ENCODE measurements at places on chromosomes 11 and 22. TPM values are rescaled to one million over a fixed set of nuclear protein-coding genes. Genes with fewer than 3 reads are reported as not detected.

DNA sequence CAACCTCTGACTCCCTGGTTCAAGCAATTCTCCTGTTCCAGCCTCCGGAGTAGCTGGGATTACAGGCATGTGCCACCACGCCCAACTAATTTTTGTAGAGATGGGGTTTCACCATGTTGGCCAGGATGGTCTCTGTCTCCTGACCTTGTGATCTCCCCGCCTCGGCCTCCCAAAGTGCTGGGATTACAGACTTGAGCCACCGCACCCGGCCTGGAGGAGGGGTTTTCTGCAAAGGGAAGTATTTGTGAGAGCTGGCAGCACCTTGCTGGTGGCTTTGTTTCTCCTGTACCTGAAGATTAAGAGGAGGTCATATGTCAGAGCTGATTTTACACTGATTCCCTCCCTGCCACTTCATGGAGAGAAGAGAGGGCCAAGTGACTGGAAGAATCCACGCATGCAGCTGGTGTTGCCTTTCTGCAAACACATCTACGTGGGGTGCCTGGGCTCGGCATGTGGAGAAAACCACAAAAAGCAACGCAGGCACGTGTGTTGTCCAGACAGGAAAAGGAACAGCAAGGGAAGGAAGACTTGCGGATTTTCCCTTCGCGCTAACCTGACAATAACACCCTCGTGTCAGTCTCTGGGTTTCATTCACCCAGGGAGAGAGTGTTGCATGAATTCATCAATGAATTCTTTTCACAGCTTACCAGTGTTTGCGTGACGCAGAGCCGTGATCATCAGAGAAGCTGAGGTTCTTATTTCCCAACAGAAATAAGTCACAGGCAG lies 61.9 kb downstream of the TSPAN18 start:
- DNase-seq, result no peak
- no peak overlapping the region for H3K4me3 ChIP-seq
- peaks cover 3% of the 10 kb centered on the region for H3K4me1 ChIP-seq

The SPTBN2 gene
- total RNA-seq, result 64.9 TPM

The RBMXL2 gene
- total RNA-seq, result 0.13 TPM

The MAP6 gene
- 7.7 TPM for total RNA-seq

DNA sequence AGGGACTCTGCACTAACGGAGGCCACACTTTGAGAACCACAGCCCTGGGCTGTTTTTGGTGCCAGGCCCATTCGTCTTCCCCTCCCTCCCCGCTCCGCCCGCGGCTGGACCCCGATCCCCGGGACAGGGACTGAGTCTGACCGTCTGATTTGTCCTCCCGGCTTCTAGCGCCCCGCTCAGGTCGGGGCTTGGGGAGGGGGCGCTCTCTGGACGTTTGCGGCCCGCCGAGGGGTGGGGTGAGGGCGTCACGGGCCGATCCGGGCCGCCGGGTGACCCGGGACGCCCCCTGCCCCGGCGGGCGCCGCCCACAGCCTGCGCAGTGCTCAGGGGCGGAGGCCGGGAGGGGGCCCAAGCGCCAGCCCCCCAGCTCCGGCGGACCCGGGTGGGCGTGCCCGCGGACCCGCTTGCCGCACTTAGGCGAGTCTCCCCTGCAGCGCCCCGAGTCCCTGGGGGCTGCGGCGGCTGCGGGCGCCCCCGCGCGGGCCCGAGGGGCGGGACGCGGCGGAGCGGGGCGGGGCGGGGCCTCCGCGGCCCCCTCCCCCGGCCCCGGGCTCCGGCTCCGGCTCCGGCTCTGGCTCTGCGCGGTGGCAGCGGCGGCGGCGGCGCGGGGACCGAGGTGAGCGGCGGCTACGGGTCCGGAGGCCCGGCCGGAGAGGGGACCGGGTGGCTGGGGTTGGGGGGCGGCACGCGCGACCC lies 33.7 kb upstream of the PRR5 start:
- H3K4me1 ChIP-seq, result no peaks in the 10 kb centered on the region
- no peak overlapping the region for H3K27ac ChIP-seq
- no peak overlapping the region for H3K4me3 ChIP-seq
- no peaks in the 10 kb centered on the region for H3K36me3 ChIP-seq

GRCh38 chr11:120660024-120660565 lies 148.5 kb downstream of the GRIK4 start:
- H3K27me3 ChIP-seq, result no peaks in the 10 kb centered on the region
- DNase-seq, result peak; percentile 31
- no peak overlapping the region for H3K27ac ChIP-seq
- H3K4me1 ChIP-seq, result no peaks in the 10 kb centered on the region
- no peak overlapping the region for H3K4me3 ChIP-seq
- no peaks in the 10 kb centered on the region for H3K36me3 ChIP-seq

DNA sequence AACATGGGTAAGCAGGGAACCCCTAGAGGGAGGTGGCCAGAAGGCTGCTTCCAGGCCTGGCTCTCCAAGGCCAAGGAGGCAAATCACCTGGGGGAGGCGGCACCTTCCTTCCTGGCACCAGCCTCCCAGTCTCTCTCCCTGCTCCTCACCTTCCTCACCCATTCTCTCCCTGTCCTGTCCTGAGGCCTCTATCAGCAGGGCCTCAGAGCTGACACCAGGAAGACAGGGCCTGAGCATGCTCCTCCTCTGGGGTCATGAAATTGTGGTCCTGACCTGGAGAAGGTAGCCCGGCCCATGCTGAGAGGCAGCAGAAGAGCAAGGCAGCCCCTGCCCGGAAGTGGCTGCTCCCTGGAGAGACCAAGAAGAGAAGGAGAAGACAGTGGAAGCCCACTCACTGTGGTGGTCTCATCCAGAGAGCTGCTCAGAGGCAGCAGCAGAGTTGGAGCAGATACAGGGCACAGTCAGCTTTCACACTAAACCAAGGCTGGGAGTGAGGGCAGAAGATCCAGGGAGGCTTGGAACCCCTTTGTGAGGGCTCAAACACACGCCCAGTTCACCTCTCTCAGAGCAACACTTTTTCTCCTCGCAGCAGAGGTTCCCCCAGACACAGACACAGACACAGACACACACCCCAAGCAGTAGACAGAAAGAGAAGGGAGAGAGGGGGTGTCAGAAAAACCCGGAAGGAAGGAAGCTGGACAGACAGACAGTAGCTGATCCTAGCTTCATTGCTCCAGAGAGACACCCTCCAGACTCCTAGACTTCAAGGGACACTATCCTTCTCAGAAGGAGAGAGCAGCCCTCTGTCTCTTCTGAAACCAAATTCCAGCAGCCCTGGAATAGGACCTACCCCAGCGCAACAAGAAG lies 1.8 kb downstream of the BCL9L start:
- peak overlapping the region; percentile 92 for H3K4me3 ChIP-seq
- H3K27me3 ChIP-seq, result no peaks in the 10 kb centered on the region
- peak overlapping the region; percentile 96 for H3K27ac ChIP-seq
- peak; percentile 62 for DNase-seq
- H3K36me3 ChIP-seq, result no peaks in the 10 kb centered on the region

DNA sequence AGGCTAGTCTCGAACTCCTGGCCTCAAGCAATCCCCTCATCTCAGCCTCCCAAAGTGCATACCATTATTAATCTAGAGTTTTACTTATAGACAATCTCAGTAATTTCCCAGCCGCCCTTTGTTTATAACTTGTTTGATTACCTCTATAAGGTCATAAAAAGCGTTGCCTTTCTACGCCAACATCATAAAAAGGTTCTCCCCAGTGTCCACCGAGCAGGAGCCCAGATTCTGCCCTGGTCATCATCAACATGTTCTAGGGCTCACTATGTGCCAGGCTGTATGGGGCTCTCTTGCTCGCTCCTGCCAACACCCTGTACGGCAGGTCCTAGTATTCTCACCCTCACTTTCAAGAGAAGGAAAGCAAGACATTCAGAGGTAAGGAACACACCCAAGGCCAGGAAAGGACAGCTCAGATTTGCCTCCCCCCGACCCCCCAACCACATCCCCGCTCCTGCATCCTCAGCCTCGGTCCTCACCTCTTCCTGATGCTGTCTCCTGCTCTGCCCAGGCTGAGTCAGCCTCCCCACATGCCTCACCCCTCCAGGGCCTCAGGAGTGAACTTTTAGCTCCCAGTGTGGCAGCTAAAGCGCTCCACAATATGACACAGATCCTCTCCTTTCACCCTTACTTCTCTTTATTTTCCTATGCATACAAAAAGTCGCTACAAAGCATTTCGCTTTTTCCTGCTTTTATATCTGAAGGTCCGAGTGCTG lies 14.3 kb downstream of the ARFGAP3 start:
- H3K27me3 ChIP-seq, result no peaks in the 10 kb centered on the region
- no peak overlapping the region for H3K27ac ChIP-seq
- H3K36me3 ChIP-seq, result peaks cover 3% of the 10 kb centered on the region
- DNase-seq, result no peak
- no peaks in the 10 kb centered on the region for H3K4me1 ChIP-seq

GRCh38 chr11:12117611-12118010 lies 7.2 kb downstream of the MICAL2 start:
- H3K4me1 ChIP-seq, result no peaks in the 10 kb centered on the region
- H3K36me3 ChIP-seq, result no peaks in the 10 kb centered on the region
- no peak for DNase-seq
- H3K4me3 ChIP-seq, result no peak overlapping the region
- H3K27me3 ChIP-seq, result no peaks in the 10 kb centered on the region

DNA sequence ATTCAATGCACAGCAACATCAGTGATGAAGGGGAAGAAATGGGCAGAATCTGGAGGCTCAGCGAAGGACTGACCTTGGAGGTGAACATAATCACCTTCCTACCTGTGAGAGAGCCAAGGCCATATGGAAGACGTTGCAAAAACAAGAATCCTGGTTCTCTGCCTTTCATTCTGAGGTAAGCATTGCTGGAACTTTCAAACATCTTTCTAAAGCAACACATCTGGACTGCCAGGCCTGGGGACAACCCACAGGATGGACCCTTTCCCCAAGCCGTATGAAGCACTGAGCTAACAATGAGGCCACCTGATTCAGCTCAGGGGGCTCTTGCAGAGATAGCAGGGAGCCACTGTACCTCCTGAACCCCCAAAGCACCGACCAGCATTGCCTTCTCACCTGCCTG lies 70.5 kb downstream of the ETS1 start:
- DNase-seq, result no peak
- no peaks in the 10 kb centered on the region for H3K27me3 ChIP-seq
- no peaks in the 10 kb centered on the region for H3K36me3 ChIP-seq
- no peak overlapping the region for H3K4me3 ChIP-seq
- peak overlapping the region; percentile 19 for H3K27ac ChIP-seq
- H3K4me1 ChIP-seq, result peaks cover 30% of the 10 kb centered on the region

- no peaks in the 10 kb centered on the region for H3K27me3 ChIP-seq
- no peak overlapping the region for H3K27ac ChIP-seq
- peak; percentile 32 for DNase-seq
- no peaks in the 10 kb centered on the region for H3K36me3 ChIP-seq
- H3K4me1 ChIP-seq, result peaks cover 5% of the 10 kb centered on the region
These were observed 11.6 kb downstream of the ASCL2 start for GRCh38 chr11:2258501-2259465.

The SCN3B gene
- total RNA-seq, result 2.8 TPM

The VPREB3 gene
- 1.0 TPM for total RNA-seq

The ATL3 gene
- 78.3 TPM for total RNA-seq

DNA sequence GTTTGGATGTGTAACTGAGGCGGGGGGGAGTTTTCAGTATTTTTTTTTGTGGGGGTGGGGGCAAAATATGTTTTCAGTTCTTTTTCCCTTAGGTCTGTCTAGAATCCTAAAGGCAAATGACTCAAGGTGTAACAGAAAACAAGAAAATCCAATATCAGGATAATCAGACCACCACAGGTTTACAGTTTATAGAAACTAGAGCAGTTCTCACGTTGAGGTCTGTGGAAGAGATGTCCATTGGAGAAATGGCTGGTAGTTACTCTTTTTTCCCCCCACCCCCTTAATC lies 2.3 kb downstream of the MALAT1 start:
- no peaks in the 10 kb centered on the region for H3K27me3 ChIP-seq
- peak overlapping the region; percentile 99 for H3K27ac ChIP-seq
- H3K4me3 ChIP-seq, result peak overlapping the region; percentile 81
- H3K4me1 ChIP-seq, result peaks cover 17% of the 10 kb centered on the region
- no peak for DNase-seq
- H3K36me3 ChIP-seq, result peaks cover 62% of the 10 kb centered on the region

- H3K4me3 ChIP-seq, result no peak overlapping the region
- H3K27ac ChIP-seq, result no peak overlapping the region
- no peaks in the 10 kb centered on the region for H3K27me3 ChIP-seq
- H3K4me1 ChIP-seq, result peaks cover 4% of the 10 kb centered on the region
- DNase-seq, result peak; percentile 40
These were observed 24.5 kb upstream of the GNB1L start for GRCh38 chr22:19879246-19879570.

- no peaks in the 10 kb centered on the region for H3K27me3 ChIP-seq
- no peak overlapping the region for H3K27ac ChIP-seq
- H3K4me1 ChIP-seq, result no peaks in the 10 kb centered on the region
- DNase-seq, result no peak
- H3K4me3 ChIP-seq, result no peak overlapping the region
These were observed 21.2 kb downstream of the SLC5A12 start for GRCh38 chr11:26700574-26701235.

DNA sequence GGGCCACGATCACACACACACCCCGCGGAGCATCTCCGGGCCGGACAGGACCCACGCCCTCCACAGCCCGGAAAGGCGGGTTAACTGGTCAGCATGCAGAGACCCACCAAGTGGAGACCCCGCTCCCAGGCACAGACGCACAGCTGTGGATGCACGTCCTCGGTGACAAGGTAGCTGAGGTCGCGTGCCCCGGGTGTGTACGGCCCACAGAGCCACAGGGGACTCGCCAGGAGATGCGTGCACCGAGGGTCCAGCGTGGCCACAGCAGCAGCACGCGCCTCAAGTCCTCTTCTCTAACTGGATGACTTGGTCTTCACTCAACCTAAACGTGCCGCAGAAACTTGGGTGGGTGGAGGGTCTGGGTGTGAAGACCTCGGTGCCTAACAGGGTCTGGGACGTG lies 5.5 kb downstream of the H19 start:
- no peaks in the 10 kb centered on the region for H3K4me1 ChIP-seq
- H3K4me3 ChIP-seq, result no peak overlapping the region
- peak; percentile 38 for DNase-seq
- H3K36me3 ChIP-seq, result no peaks in the 10 kb centered on the region

DNA sequence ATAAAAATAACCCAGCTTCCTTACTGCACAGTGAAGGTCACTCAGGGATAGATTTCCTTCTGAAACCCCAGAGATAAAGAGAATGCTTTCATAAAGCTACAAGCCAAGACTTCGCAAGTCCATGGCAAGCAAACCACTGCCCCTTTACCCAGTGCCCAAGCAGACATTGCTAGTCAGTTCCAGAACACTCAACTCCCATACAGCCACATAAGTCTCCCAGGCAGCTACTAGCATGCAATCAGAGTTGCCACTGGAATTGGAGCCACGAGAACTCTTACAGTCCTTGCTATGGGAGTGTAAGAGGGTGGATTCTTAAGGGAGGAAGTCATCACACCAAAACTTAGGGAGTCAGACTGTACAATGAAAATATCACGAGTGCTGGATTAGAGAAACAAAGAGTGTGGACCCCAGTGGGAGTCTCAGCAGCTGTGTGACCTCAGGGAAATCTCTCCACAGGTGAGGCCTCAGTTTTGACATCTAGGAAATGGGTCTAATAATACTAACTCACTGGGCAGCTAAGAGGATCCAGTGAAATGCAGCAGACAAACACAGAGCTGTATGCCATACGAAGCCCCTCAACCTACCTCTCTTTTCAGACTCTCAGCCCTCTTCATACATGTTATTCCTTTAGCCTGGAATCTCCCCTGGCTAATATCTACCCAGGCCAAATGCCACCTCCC lies 526.6 kb downstream of the MN1 start:
- no peaks in the 10 kb centered on the region for H3K4me1 ChIP-seq
- no peaks in the 10 kb centered on the region for H3K36me3 ChIP-seq
- DNase-seq, result no peak

- H3K27ac ChIP-seq, result no peak overlapping the region
- DNase-seq, result no peak
- H3K36me3 ChIP-seq, result peaks cover 2% of the 10 kb centered on the region
These were observed 23.7 kb downstream of the INCENP start for GRCh38 chr11:62147545-62147944.

All from kidney (tissue), 22 donors.